ENCODE measurements at places on chromosomes 12 and 14.
A peak's percentile ranks its signal among the peaks of the same experiment; 100 is the strongest.

- peak; percentile 26 for DNase-seq
Observed at GRCh38 chr12:130765186-130765659, 49.1 kb upstream of the RIMBP2 start.

DNA sequence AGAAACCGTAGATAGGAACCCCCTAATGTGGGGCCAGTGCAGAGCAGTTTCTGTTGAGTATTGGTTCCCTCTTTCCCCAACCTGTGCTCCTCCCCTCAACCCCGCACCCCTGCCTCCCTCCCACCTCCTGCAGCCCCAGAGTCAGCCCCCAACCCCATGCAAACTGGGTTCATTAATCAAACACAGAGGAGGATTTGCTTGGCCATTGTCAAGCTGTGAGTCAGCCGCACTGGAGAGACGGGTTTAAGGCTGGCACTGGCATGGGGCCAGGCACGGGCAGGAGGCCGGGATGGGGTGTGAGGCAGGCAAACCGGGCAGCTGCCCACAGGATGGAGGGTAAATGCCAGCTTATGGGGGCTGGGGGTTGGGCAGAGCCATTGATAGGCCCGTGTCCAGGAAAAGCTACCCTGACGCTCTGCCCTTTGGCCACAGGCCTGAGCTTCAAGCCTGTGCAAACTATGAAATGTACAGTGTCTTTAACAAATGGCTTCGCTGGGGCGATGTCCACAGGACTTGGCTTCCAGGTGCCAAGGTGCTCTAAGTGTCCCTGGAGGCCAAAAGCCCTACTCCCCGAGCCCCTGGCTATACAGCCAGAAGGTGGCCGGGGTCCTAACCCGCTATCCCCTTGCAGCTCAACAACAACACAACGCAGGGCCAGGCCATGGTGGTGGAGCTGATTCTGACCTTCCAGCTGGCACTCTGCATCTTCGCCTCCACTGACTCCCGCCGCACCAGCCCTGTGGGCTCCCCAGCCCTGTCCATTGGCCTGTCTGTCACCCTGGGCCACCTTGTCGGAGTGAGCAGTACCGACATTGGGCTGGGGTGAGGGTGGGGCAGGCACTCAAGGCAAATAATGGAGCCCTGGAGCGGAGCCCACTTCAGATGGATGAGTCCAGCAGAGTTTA is 1.4 kb downstream of the AQP5 start:
- DNase-seq = no peak

- DNase-seq = no peak
Observed at GRCh38 chr12:48824112-48824511, 5.8 kb downstream of the CACNB3 start.

- no peak for DNase-seq
Observed at GRCh38 chr14:36113341-36113740, 63.2 kb downstream of the PTCSC3 start.

- DNase-seq = no peak
Observed at GRCh38 chr12:120085920-120086645, 30.5 kb downstream of the RAB35 start.

GRCh38 chr12:16300122-16300521 is 22.6 kb upstream of the SLC15A5 start:
- peak; percentile 8 for DNase-seq

GRCh38 chr14:69543341-69544115 is 31.1 kb downstream of the CCDC177 start:
- DNase-seq = peak; percentile 87

DNA sequence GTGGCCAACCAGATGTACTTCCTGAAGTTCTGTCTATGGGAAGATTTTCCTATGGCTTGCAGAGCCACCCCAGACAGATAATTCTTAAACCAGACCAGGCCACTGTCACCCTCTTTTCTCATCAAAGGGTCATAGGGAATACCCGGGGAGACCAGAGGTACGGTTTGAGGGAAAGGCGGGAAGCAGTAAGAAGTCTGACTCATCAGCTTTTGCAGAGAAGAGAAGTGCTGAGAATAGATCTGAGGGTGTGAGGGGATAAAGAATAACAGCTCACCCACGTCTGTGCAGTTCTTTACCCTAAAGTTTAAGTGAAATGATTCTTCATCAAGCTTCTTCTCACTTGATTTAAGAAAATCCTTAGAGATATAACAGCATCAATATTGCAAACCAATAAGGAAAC is 21.3 kb upstream of the POC1B start:
- no peak for DNase-seq

DNA sequence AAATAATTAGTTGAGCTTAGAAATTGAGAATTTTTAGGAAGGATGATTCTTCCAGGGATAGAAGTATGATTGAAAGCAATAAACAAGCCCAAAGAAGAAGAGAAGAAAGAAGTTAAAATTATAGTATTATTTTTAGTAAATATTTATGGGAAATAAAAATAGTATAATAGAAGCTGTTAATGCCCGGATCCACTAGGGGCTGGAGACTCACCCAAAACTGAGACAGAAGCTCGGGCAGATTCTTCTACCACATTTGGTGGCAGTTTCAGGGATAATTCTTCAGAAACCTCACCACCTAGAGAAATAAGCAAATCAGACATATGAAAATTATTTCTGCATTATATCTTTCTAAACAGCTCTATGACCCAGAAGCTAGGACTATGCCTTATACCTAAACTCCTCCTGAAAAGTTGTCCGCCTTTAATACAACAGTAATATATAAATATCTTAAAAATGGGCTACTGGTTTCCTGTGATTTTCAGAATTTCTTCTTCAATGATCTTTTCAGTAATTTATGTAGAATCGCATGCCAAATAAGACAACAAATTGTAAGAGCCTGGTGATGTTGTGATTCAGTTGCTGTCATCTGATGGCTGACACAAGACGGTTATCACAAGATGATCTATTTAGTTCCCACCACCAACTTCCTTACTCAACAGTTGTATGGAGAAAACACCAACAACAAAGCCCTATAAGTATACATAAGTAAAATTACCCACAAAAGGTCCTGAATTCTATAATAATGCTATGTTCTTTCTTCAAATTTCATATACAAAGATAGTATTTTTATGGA is 35.6 kb downstream of the A2M start:
- DNase-seq = no peak

DNA sequence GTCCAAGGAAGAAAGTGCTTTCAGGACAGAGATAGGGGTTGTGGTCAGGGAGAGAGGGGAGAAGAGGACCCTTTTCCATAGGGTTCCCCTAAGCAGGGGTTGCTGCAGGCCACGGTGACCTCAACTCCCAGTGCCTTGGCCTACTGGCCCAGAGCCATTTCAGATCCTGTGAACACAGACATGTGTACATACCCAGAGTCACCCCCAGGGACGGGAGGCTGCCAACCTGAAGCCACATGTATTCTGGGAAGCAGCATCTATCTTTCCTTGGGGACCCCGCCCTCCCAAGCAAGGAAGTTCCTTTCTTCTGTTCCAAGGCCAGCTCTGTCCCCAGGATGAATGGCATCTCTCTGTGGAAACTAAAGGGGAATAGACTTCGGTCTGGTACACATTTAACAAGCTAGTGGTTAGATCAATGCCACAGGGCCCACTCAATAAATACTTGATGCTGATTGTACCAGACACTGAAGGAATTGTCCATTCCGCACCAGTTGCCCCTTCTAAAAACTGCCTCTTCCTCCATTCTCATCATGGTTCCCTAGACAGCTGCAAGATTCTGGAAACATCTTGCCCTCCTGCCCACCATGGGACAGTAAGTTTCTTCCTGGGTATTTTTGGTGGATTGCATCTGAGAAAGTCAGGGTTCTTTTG is 25.2 kb upstream of the DGLUCY start:
- no peak for DNase-seq

DNA sequence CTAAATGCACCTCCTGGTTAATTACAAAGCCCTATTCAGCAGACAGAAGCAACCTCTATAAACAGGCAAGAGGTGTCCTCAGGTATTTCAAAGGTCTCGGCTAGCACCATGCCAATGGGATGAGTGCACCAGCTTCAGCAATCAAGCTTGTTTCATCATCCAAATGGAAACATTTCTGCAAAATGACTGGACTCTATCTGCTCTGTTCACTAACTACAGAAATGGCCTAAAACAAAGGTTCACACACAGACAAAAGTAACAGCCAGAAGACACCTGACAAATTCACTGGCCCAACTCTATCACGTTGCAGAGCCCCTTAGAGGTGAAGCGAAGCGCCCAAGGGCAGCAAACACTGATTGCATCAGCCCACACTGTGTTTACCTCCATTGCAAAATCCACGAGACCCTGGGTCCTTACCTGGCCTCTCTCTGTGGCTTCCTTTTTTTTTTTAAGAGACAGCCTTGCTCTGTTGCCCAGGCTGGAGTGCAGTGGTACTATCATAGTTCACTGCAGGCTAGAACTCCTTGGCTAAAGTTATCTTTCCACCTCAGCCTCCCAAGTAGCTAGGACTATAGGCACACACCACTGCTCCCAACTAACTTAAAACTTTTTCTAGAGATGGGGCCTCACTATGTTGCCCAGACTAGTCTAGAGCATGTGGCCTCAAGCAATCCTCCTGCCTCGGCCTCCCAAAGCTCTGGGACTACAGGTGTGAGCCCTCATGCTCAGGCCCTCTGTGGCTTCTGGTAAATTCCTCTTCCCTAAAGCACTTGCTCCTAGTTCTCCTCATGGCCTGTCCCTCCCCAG is 8.5 kb upstream of the SYNE3 start:
- DNase-seq = peak; percentile 49

GRCh38 chr12:92416385-92416812 is 270.8 kb upstream of the BTG1 start:
- DNase-seq = no peak

DNA sequence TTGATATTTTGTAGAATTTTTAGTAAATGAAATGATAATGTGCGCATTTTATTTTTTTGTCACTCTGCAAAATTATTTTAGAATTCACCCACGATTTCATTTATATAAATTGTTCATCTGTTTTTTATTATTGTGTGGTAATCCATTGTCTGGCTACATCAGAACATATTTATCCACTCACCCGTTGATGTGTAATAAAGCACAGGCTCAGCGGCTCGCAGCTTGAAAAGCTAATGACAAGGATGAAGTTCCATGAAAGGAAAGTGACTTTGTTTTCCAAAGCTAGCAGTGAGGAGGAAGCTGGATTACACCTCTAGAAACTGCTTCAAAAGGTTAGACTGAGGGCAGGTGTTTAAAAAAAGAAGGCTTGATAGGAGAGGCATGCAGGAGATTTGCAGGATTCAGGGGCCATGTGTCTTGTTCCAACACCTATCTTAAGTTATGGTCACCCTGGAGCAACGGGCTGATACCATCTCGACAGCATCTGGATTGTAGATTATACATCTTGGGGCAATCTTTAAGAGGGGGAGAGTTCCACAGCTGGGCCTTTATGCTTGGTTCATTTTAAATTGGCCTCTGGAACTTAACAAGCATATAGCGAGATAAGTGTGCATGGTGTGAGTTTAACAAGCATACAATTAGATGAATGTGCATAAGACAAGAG is 194.1 kb downstream of the TMTC3 start:
- no peak for DNase-seq

GRCh38 chr12:50763639-50764285 is at the start of gene ATF1:
ATF1 (plus strand) TSS chr12:50764101; CDS start chr12:50780146, 16,045 bp downstream.
- peak; percentile 87 for DNase-seq

DNA sequence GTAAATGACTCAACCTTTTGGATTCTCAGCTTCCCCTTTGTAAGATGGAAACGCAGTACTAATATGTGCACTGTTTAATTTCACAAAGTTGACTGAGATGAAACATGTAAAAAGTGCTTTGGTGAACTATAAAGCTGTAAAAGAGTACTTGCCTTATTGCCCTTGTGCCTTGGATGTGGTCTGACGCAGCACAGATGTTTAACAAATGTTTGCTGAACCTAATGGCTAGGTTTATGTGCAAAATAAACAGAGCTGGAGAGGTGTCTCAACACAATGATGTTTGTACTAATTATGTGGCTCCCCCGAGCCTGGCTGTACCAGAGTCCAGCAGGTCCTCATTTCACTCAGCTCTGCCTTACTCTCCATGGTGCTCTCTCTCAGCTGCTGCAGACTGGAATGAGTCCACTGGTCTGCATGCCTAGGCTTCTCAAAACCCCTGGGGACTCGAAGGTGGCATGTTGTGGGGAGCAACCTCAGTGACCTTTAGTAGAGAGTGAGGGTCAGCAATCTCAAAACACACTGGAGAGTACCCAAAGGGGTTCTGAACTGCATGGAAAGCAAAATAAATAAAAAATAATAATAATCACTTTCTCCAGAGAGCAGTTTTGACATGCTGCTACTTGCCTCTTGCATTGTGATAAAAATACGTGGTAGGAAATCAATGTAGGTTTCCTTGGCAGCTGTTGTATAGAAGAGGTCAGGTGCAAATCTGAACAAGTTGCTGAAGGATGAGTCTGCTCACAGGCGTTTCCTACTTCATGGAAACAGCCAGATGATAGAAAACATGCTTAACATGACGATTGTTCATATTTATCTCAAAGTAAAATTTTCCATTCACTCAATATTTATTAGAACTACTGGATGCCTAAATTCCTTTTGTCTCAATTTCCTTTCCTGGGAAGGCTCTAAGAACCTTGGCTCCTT is 8.5 kb upstream of the AMIGO2 start:
- no peak for DNase-seq

GRCh38 chr14:64544607-64545312 is 4.2 kb downstream of the HSPA2 start:
- no peak for DNase-seq

DNA sequence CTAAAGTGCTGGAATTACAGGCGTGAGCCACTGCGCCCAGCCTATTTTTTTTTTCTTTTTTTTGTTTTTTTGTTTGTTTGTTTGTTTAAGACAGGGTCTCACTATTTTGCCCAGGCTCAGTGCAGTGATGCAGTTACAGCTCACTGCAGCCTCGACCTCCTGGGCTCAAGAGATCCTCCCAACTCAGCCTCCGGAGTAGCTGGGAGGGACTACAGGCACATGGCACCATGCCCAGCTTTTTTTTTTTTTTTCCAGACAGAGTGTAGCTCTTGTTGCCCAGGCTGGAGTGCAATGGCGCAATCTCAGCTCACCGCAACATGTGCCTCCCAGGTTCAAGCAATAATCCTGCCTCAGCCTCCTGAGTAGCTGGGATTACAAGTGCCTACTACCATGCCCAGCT is 5.8 kb upstream of the ITFG2 start:
- no peak for DNase-seq

DNA sequence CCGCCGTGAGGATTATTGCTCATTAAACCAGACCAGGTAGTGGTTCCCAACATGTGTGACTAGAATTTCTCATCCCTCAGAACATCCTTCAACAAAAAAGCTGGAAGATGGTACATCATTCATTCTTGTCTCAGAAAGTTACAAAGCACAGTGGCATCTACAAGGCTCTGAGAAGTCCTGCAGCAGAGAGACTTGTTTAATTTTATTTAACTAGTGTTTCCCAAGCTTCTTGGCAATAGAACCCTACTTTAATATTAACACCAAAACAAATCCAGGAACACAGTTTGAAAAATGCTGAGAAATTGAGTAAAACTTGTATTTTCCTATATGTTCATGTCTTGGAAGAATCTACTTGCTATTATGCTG is 54.8 kb downstream of the PLXNC1 start:
- DNase-seq = no peak

- DNase-seq = no peak
Observed at GRCh38 chr12:119397540-119397939, 63.0 kb downstream of the CCDC60 start.

Data from HFFc6 (cell line).